Left lung (tissue), 14 donors: ENCODE measurements at places on chromosomes 5 and 9. TPM values are rescaled to one million over a fixed set of nuclear protein-coding genes. Genes with fewer than 3 reads are reported as not detected.

DNAJB5 gene
- 6.9 TPM for polyA plus RNA-seq

AK8 gene
- polyA plus RNA-seq: 3.2 TPM

CD14 gene
- 13.9 TPM for polyA plus RNA-seq

LYSMD3 gene
- polyA plus RNA-seq: 31.3 TPM

PMPCA gene
- polyA plus RNA-seq: 44.7 TPM

IRX2 gene
- polyA plus RNA-seq: 53.2 TPM
